ENCODE measurements at places on chromosomes 13 and 19. TPM values are rescaled to one million over a fixed set of nuclear protein-coding genes. Genes with fewer than 3 reads are reported as not detected.

DNA sequence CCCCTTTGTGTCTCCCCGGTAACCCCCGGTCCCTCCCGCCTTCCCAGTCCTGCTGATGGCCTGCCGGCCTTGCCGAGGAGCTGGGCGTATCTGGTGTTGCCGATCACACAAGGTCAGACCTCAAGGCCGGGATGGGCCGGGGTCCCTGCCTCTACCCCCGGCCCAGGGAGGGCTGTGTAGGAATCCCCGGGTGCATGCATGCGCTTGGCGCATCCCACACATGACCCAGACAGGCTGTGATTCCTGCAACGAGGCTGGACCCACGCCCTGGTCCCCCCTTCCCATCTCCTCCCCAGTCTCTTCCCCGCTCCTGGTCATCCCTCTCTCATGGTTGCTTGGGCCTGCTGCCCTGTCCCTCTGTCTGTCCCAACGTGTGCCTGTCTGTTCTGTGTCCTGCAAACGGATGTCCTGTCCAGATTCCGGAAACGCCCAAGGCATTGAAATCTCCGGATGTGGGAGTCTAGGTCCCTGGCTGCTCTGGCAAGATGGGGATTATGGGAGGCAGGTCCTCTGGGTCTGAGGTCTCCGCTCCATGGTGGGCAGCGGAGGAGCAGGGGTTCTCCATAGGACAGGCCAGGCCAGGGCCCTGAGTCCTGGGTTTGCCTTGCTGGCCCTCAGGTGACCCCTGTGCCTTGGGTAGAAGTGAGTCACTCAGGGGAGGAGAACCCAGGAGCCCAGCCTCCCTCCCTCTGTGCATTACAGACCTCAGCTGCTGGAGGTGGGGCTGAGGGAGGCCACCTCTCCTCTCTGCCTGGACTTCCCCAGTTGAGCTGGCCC lies 1.6 kb downstream of the PKN1 start:
- DNase-seq, result no peak

DNA sequence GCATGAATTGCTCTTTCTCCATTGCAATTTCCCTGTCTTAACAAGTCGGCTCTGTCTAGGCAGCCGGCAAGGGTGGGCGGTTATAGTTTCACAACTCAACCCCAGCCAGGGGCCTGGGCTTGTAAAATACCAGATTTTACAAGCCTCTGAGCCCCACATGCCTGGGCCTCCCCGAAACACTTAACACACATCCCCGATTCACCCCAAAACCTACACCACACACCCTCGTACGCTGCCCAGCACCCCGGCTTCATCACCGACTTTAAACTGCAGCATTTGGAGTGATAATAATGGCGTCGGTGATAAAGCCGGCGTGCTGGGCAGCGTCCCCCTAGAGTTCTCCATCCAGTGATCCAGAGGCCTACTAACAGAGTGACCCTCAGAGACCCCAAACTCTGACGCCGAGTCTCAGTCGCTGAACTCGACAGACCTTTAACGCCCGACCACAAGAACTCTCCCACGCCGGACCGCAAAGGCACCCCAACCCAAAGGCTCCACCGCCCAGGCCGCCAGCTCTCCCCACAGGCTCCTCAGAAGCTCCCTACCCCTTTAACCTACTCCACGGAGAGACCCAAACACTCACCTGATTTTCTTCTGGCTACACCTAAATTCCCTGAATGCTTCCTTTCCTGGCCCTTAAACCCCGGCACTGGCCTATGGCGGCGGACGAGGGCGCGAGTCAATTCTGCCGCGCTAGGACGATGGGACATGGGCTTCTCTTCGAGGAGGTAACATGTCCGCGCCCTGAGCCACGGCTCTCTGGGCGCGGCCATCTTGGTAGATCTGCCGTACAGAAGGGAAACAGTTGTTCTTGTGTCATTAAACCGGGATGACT lies at the start of gene ZNF649:
ZNF649 (minus strand) TSS at position 687 of the 835 bp plus-strand sequence. CDS start 4,910 bp downstream, outside the sequence.
- DNase-seq, result peak; percentile 90

DNA sequence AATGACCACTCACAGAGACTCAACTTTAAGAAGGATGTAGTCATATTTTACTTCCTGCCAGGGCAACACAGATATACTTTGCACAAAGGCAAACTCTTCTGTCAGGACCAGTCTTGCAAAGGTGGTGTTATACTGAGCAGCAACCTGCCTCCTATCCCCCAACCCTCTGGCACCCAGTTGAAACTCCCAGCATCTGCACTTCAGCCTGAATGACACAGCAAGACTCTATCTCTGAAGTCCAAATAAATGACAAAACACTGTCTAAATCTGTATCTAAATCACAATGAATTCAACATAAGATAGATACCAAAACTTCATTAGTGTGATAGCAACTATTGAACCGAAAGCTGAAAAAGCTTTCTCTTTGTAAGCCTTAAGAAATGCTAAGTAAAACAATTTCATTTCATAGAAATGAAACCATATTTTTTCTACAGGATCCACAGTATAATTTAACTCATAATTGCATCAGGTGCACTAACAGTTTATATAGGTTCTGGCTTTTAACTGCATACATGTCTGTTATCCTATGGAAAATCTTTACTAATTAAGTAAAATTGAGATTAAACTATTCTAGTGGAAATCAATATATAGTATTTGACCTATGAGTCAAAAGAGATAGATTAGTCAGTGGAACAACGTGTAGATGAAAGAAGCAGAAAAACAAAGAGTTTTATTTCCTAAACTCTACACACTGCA lies 163.7 kb downstream of the TBC1D4 start:
- DNase-seq, result no peak

GRCh38 chr19:12788682-12789097 lies 2.6 kb upstream of the JUNB start:
- DNase-seq, result peak; percentile 90

DNA sequence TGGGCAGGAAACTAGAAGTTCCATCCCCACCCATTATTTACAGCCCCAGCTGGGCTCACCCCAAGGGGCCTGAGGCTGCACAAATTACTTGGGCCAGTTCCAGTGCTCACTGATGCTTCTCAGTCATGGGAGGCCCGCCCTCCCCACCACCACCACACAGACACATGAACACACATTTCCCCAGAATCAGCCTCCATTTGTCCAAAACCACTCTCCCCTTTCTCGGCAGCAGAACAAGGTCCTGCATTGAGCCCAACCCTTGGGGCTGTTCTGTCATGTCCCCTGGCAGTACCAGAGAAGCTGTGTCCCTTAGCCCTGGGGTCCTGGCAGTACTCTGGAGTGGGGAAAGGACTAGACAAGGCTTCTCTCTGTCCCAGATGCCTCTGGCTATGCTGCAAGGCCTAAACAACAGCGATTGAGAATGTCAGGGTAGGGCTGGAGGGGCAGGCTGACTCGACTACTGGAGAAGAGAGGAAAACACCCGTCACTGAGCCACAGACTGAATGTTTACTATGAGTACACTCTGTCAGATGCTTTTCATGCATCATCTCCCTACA lies 21.8 kb downstream of the SAMD4B start:
- DNase-seq, result peak; percentile 55

CCL25 gene
- total RNA-seq, result not detected

DNA sequence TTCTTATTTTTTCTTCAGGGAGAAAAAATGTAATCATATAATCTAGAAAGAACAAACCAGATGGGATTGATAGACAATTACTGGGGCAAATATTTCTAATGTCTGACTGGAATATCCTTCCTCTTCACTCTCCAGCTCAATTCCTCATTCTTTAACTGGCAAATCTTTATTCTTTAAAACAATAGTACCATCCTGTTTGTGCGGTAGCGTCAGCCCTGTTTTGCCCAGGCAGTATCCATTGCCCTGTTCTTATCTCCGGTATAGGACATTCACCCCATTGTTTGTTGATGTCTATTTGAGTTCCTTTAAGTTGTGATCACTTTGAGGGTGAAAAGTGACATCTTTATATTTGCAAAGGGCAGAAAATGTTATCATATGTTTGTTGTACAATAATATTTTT lies 185.4 kb downstream of the POSTN start:
- no peak for DNase-seq

ZNF560 gene
- total RNA-seq, result not detected

DNA sequence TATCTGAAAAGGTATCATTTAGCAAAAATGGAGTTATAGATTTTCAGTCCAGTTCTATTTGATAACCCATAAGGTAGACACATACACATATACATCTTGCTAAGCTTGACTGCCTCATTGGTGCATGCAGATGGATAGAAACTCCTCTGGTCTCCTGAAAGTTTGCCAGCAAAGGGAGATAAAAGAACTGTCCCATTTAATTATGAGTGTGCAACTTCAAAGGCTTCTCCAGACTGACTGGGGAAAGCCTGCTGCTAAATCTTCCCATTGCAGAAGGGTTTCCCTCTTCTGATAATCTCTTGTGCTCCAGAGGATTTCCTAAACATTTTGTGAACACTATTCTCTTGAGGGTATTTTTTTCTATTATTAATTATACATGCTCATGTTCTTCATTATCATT lies 131.9 kb downstream of the ITGBL1 start:
- no peak for DNase-seq

ZNF682 gene
- total RNA-seq, result 11.3 TPM

DNA sequence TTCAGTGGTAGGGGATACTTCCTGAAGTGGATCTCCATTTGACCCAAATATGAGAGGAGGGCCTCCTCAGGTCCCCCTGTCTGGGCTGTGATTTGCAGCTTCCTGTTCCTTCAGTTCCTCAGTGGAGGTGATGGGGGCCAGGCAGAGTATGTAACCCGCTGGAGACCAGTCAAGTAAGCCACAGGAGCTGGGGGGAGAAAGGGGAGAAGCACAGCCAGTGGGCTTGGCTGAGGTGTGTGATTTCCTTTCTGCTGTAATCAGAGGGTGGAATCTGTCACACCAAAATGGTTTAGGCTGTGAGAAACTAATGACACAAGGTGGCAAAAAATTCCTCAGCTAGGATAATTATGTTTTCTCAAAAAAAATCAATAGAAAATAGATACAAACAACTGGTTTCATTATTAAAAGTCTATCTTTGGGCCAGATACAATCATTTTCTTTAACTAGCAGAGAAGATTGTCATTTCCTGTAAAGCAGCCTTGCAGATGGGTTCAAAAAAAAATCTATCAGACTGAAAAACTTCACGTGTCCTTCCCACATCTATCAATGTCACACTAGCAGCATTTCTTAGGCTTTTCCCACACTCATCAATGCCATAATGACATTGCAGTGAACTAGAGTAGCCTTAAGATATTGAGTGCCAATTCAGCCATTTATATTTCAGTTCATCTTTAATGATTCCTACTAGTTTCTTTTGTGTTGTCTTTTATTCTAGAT lies 1660.3 kb downstream of the EFNB2 start:
- DNase-seq, result no peak

CLEC4G gene
- not detected for total RNA-seq

PRRG2 gene
- total RNA-seq, result 3.0 TPM

DNA sequence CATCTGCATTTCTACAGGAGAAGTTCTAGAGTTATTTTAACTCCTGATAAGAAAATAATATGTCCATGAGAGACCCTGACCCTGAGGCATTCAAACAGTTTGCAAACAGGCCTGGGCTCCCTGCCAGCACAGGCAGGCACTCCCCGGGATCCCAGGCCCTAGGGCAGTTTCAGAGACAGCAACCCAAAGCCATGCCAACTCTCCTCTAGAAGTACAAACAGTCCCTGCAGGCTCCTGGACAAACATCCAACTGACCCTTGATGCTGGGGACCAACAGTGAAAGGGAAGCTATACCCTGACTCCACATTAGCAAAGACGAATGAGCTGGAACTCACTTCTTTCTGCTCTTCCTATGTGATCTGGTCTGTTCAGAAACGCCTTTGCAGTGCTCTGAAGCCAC lies 44.8 kb downstream of the CCDC70 start:
- no peak for DNase-seq

DNA sequence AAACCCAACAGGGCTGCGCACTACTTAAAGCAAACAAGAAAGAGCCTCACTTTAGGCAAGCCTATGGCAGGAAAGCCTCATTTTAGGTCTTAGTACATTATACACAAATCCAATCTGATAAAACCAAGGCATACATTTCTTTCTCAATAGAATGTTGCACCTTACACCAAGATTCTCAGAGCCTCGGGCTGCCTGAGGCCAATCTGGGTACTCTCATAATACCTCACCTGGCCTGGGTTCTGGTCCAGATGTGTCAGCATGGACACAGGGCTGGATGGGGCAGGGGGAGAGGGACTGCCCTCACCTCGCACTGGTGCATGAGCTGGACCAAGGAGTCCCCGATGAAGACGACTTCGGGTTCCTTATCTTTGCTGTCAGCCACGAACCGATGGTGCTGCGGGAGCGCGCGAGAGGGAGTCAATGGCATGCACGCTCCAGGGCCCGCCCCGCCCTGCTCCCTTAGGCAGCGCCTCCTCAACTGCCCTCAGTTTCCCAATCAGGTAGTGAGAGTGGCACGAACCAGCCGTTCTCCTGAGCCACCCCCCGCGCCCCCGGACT lies at the start of gene PRR19:
PRR19 (plus strand) TSS at position 487 of the 558 bp plus-strand sequence. CDS start 7,453 bp downstream, outside the sequence.
- DNase-seq, result no peak

PGLYRP2 gene
- not detected for total RNA-seq

- peak; percentile 60 for DNase-seq
Measured at GRCh38 chr13:20174656-20175405, 14.0 kb upstream of the GJA3 start.

CEACAM6 gene
- not detected for total RNA-seq

Measured in B cell (primary cell).